Cortex of kidney (tissue), 1 donor: ENCODE measurements at places on chromosomes 3 and 15.

GRCh38 chr15:35721751-35722150, 175.8 kb upstream of the DPH6 start:
- DNase-seq, result no peak

DNA sequence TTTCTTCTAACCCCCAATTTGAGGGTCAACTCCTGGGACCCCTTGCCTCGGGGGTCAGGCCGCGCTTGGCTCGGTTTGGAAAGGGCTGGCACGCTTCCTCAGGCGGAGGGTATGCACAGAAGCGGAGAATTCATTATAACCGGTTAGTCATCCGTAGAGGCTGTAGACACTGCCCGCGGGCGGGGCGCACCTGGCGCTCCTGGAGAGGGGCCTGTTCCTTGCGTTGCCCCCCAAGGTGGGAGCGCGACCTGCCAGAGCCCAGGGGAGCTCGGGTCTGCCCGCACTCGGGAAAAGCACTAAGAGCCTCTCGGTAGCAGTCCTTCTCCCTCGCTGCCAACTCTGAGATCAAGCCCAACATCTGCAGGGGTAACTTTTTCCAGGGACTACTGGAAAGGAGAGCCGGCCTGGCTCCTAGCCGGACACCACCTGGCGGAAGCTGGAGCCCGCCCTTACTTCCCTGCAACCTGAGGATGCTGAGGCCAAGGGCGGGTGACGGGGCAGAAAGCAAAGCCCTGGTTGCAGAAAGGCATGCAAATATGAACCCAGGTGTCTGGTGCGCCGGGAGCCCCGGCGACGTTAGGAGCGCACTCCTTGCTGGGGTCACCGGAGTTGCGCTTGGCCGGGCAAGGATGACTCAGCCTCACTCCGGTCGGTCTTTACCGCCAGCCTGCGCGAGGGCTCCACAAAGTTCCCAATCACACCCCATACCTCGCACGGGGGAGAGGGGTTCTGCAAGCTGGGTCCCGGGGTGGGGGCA, 1.5 kb upstream of the CACNA2D3 start:
- no peak for DNase-seq

DNA sequence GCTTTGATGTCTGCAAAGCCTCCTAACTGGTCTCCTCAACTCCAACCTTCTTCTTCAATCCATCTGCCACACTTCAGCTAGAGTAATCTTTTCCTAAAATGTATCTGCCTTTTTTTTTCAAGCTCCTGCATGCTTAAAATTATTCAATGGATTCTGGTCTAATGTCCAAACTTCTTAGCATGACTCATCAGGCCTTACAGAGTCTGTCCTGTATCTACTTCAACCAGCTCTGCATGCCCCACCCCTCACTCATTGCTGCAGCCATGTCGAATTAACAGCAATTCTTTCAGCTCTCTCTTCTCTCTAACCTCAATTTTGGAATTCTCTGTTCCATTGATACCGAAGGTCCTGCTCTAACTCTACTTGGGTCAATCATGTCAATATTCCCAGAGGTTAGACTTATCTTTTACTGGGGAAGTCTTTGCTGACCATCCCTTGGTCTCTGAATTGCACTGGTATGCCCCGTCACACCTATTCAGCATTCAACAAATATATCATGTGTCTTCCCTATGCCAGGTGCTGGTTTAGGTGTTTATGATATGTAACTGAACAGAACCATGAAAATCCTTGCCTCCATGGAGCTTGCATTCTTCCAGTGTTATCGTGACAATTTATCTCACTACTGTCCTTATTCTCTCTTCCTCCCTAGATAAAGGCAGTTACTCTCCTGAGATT, 88.5 kb upstream of the NANOGP8 start:
- no peak for DNase-seq

GRCh38 chr3:1318296-1319005, 225.6 kb downstream of the CNTN6 start:
- no peak for DNase-seq

DNA sequence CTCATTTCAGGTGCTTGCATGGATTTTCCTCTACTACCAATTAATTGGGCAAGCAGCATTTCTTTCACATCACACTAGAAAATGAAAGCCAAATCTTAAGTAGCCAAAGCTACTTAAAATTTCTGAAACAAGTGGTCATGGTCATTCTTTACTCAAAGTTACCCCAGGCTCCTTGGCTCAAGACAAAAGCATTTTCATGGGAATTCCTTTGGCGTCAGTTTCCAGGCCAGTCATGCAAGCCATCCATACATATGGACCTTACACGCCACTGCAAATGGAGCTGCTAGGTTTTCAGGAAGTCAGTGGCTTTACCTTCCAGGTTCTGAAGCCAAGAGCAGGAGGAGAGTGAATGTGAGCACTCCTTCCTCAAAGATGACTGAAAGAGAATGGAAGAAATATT, 83.7 kb upstream of the IL12A start:
- DNase-seq, result no peak

- DNase-seq, result no peak
Measured at GRCh38 chr3:120163816-120164215, 69.6 kb upstream of the GSK3B start.

DNA sequence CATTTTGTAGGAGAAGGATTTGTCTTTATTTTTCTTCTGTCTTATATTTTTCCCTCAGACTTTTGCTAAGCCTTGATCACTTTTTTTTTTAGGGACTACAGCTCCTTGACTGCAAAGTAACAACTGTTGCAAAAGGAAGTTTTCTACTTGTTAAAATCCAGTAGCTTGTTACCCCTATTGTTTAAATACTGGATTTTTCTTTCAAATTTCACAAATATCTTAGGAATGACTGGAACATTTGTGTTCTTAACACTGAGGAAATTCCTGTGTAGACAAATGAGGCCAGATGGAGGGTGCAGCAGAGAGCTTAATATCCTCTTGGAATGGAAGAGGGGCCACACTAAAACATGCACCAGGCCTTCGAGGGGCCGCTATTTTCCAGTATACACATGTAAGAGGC, 3.2 kb upstream of the PGPEP1L start:
- DNase-seq, result no peak

DNA sequence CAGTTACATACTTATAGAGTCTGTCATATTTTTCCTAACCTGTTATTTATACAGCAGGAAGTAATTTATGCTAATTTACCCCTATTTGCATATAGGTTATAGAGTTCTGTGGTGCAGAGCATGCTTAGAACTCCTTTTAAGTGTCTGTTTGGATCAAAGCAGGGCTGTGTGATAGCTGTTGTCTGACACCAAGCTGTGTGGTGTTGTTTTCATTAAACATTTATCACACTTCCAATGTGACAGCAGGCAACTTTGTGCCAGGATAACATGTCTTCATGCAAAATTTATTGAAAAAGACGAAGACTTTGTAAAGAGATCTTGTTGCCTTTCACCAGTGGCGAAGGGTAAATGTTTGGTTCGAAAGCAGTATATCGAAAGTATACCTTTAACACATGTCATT, 100.2 kb downstream of the RSRC1 start:
- DNase-seq, result no peak

- DNase-seq, result no peak
Measured at GRCh38 chr3:65402597-65402996, 636.1 kb downstream of the MAGI1 start.

DNA sequence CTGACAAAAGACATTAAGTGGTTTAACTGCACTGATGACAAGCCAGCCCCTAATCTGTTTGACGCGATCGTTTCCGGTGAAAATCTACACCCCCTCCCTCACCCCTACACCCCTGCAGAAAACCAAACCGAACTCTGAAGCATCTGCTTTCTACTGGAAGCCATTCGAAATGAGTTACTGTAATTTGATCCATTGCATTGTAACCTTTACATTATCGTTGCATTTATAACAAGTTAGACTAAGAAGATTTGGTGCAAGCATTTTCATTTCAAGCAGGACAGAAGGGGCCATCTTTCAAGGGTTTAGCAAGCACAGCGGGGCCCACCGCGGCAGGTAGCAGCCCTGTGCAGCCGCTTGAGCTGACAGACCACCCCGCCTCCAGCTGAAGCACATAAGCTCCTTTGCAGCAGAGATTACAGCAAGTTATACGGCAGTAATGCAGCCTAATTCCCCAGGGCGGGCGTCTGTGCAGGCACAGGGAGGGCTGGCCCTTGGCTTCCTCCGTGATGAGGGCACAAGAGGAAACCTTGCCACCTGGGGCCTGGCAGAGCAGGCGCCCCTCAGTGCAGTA, 79.3 kb downstream of the CHSY1 start:
- DNase-seq, result no peak

GRCh38 chr3:14606669-14607339, 44.8 kb upstream of the CCDC174 start:
- DNase-seq, result no peak

DNA sequence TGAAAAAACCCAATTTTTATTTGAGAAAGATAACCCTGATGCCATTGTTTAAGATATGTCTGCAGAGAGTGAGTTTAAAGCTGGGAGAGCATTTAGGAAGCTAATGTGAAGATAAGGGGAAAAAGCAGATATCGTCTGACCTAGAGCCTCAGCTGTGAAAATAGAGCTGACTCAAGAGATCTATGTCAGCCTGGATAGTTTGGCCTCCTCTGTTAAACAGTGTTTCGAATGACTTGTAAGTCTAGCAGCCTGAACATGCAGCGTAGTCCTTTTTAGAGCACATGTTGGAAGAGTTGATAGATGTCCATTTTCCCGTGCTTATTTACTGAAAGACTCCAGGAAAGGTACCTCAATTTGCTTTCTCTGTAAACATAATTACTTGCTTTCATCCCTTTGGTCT, 48.1 kb downstream of the ALCAM start:
- DNase-seq, result no peak

DNA sequence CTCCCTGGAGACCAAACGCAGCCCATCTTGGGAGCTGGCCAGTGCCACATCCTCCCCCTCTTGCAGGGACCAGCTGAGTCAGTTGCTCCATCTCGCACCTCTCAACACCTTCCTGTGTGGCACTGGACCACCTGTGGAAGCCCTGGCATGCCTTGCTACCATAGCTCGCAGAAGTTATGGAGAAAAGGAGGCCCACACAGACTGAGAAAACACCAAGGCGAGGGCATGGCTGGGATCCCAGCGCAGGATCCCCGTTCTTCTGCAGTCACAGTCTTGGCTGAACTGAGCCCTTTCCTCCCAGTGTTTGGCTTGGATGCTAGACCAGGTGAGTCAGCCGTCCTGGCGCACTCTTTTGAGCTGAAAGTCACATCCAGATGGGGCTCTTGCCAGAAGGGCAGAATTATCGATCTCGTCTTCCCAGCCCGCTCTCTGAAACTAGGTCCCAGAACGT, 46.9 kb downstream of the CHRD start:
- DNase-seq, result no peak

DNA sequence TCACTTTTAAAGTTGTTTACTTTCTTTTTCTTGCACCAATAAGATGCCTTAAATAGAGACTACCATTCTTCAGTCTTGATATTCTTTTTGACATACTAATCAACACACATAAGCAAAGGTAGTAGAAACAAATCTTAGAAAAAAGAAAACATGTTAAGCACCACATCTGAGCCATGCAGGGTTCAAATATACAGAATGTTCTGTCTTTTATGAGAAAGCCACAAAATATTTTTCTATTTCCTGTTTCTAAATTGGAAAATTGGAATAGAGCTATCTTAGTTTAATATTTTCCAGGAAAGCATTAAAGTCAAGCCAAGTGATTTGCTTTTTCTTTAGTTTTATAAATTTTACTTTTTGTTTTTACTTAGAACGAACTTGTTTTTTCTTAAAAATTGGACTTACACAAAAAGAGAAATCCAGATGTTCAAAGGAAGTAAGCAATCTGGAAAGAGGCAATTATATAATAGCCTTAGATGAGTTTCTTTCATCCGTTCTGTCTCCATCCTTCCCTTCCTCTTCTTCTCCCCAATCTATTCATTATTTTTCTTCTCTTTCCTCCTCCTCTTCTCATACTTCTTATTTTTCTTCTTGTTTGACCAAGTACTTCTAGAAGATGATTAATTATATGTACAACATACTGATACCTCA, 731.7 kb downstream of the SQOR start:
- no peak for DNase-seq

- no peak for DNase-seq
Measured at GRCh38 chr3:5136211-5136918, 14.3 kb downstream of the ARL8B start.
